Adrenal gland (tissue), 19 donors: ENCODE measurements at places on chromosomes 4 and X. TPM values are rescaled to one million over a fixed set of nuclear protein-coding genes. Genes with fewer than 3 reads are reported as not detected.
A peak's percentile ranks its signal among the peaks of the same experiment; 100 is the strongest.

DNA sequence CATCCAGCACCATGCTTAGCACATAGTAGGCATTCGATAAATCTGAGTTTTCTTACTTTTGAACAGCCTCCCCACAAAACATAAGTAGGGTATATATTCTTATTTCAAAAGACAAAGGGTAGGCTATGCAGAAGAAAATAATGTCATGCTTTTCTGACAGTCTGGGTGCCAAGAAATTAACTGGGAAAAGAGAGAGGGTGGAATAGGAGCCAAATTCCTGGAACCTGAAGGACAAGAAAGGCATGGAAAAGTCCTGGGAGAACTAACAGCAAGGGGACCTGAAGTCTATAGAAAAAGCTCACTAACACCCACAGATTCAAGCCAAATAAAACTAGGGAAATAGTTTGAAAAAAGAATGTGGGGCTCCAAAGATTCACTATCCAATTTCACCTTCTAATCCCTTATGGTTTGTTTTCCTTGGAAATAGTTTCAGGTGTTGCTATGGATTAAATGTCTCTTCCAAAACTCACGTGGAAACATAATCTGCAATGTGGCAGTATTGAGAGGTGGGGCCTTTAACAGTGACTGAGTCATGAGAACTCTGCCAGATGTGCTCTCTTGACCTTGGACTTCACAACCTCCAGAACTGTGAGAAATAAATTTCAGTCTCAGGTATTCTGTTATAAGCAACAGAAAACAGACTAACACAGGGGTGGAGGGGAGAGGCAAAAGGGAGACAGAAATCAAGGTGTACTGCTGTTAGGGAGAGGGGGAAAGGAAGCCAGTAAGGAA, 173.3 kb upstream of the ARHGEF9 start:
- H3K36me3 ChIP-seq: no peaks in the 10 kb centered on the region
- no peaks in the 10 kb centered on the region for H3K27me3 ChIP-seq
- H3K4me1 ChIP-seq: no peaks in the 10 kb centered on the region

- no peaks in the 10 kb centered on the region for H3K4me1 ChIP-seq
- no peak overlapping the region for H3K27ac ChIP-seq
- no peaks in the 10 kb centered on the region for H3K27me3 ChIP-seq
- no peaks in the 10 kb centered on the region for H3K36me3 ChIP-seq
- H3K4me3 ChIP-seq: no peak overlapping the region
- no peak for DNase-seq
Observed at GRCh38 chr4:164571593-164572390, 182.1 kb upstream of the SMIM31 start.

DNA sequence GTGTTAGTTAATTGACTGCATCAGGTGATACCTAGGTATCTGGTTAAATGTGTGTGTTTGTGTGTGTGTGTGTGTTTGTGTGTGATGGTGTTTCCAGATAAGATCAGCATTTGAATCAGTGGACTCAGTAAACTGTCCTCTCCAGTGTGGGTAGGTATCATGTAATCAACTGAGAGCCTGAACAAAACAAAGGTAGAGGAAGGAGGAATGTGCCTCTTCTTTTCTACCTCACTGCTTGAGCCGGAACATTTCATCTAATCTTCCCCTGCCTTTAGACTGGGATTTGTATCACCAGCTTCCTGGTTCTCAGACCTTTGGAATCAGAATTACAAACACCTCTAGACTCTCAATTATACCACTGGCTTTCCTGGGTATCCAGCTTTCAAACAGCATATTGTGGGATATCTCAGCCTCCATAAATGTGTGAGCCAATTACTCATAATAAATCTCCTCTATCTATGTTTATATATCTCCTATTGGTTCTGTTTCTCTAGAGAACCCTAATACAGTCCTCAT, 120.5 kb downstream of the TBCK start:
- no peak for DNase-seq
- H3K27ac ChIP-seq: no peak overlapping the region
- no peaks in the 10 kb centered on the region for H3K27me3 ChIP-seq
- H3K4me1 ChIP-seq: no peaks in the 10 kb centered on the region

DNA sequence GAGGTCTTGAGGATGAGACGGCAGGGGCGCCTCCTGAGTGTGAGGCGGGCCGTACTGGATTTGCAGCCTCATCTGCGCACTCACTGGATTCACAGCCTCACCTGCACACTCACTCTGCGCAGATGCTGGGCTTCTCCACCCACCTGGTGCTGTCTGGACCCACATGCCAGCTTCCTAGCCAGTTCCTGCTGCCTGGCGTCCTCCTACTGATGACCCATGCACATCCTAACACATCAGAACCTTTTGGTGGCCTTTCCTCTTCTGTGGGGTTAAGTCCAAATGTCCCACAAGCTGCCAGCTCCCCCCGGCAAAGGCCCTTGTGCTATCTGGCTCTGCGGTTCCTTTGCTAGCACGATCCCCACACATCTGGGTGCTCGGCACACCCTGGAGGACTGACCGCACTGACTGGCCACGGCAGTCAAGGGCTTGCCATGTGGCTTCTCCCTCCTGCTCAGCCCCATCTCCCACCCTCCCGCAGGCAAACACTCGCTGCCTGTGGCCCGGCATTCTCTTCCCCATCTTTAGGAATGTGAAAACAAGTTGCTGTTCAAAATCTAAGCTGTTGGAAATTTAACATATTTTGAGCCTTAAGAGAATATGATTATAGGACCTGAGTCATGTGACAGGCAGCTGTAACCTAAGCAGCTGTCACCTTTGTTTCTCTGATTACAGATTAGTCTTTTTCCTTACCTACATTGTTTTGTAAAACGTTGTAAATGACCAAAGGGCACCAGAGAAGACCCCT, 39.4 kb upstream of the AFAP1 start:
- no peaks in the 10 kb centered on the region for H3K36me3 ChIP-seq
- no peak overlapping the region for H3K27ac ChIP-seq
- H3K4me3 ChIP-seq: no peak overlapping the region
- no peaks in the 10 kb centered on the region for H3K27me3 ChIP-seq

DNA sequence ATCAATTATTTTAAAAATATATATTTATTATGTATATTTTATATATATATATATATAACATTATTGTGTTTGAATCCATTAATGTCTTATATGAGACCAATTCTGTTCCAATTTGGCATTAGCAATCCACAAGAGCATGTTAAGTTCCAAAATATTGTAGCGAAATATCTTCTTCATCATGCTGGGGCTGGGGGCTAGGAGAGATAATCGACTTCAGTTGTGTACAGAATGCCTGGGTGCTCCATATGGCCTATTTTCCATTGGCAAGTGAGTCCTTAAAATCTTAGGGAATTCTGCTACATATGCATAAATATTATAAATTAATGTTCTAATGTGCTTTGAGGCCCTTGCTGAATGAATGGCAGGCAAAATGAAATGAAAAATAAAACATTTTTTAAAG, 117.7 kb downstream of the PCDH7 start:
- no peak overlapping the region for H3K4me3 ChIP-seq
- H3K27ac ChIP-seq: no peak overlapping the region
- DNase-seq: no peak
- H3K36me3 ChIP-seq: no peaks in the 10 kb centered on the region

DNA sequence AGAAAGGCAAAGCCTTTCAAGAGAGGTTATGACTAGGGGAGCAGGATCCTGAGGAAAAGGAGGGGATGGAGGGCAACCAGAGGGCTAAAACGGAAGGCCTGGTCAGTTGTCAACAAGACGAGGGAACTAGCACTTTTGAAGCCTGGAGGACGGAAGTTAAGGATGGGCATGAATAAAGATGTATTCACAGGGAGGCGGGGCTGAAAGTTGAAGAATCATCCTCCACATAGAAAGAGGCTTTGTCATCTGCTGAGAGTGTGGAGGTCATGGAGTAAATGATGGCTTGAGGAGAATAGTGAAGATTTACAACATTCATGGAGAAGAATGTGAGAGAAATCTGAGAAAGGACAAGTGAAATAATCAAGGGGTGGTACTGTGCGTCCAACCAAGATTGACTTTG, 137.5 kb downstream of the MAGEB17 start:
- H3K4me3 ChIP-seq: no peak overlapping the region
- H3K4me1 ChIP-seq: no peaks in the 10 kb centered on the region
- DNase-seq: no peak
- H3K27ac ChIP-seq: no peak overlapping the region
- no peaks in the 10 kb centered on the region for H3K36me3 ChIP-seq

DNA sequence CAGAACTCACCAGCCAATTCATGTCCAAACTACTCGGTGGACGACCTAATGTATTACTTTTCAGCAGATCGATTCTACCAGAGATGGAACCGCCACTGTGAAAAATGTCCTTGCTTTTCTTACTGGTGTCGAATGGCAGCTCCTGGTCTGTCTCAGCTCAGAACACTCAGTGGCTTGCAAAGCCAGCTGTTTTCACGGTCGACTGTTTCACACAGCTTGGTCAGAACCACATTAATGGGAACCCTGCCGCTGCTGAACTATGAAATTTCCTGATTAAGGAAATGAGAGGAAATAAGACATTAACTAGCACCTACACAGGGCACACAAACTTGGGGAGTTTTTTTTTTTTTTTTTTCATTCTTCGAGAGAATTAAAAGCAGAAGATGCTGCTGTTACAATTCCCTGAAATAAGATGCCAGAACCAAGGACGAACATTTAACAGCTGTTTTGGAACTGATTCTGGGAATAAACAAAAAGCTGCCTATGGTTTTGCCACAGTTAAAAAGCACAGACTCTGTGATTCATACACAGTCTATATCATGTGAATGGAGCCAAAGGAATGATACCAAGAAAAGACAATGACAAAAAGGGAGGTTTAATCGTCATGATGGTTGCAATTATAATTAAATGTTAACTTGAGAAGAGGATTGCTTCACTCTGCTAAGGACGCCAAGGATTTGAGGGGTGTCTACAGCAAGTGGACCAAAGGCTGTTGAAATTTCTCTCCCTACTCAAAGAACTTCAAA, 31.3 kb downstream of the SUPT20HL2 start:
- no peak overlapping the region for H3K27ac ChIP-seq
- DNase-seq: no peak
- H3K27me3 ChIP-seq: peaks cover 34% of the 10 kb centered on the region
- no peaks in the 10 kb centered on the region for H3K36me3 ChIP-seq
- no peaks in the 10 kb centered on the region for H3K4me1 ChIP-seq

DNA sequence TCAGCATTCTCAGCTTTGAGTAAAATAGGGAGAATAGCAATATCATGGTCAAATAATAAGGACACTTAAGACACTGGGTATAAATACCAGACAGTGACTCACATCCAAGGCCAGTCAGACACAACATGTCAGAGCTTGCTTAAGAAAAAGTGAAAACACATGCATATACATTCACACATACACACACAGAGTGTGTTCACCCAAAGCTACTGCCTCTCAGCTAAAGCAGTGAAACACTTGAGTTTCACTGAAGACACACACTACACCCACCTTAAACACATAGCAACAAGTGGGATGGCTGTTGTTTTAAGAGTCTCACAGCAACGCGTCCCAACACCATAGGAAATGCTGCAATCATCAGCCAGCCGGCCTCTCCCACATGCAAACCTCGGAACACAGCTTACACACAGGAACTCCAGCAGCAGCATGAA, 14.4 kb downstream of the SHROOM4 start:
- no peak overlapping the region for H3K27ac ChIP-seq
- H3K4me1 ChIP-seq: no peaks in the 10 kb centered on the region
- no peak overlapping the region for H3K4me3 ChIP-seq
- no peaks in the 10 kb centered on the region for H3K36me3 ChIP-seq

- H3K4me1 ChIP-seq: no peaks in the 10 kb centered on the region
- no peak for DNase-seq
- H3K4me3 ChIP-seq: no peak overlapping the region
- no peaks in the 10 kb centered on the region for H3K36me3 ChIP-seq
Observed at GRCh38 chrX:110341189-110342035, 17.2 kb upstream of the RTL9 start.

DNA sequence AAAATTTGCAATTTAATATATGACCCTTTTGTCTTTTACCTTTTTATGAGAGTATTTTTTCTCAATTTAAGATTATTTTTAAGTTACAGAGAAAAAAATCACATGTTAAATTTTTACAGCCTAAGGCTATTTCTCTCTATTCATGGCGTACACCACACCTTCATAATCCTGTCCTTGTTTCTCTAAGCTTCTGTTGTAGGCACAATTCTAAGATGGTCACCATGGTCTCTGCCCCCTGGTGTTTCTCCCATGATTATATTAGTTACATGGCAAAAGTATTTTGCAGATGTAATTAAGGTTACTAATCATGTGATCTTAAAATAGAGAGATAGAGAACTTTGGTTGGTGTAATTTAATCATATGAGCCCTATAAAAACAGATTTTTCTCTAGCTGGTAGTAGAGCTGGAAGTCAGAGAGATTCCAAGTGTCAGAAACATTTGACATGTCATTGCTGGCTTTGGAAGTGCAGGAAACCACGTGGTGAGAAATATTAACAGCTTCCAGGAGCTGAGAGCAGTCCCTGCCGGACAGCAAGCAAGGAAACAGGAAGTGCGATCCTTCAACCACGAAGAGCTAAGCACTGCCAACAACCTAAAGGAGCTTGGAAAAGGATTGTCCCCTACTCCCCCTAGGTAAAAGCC, 89.8 kb downstream of the EIF4E start:
- H3K27me3 ChIP-seq: no peaks in the 10 kb centered on the region
- no peak overlapping the region for H3K4me3 ChIP-seq
- DNase-seq: peak; percentile 21
- no peaks in the 10 kb centered on the region for H3K36me3 ChIP-seq
- no peak overlapping the region for H3K27ac ChIP-seq
- H3K4me1 ChIP-seq: no peaks in the 10 kb centered on the region

DNA sequence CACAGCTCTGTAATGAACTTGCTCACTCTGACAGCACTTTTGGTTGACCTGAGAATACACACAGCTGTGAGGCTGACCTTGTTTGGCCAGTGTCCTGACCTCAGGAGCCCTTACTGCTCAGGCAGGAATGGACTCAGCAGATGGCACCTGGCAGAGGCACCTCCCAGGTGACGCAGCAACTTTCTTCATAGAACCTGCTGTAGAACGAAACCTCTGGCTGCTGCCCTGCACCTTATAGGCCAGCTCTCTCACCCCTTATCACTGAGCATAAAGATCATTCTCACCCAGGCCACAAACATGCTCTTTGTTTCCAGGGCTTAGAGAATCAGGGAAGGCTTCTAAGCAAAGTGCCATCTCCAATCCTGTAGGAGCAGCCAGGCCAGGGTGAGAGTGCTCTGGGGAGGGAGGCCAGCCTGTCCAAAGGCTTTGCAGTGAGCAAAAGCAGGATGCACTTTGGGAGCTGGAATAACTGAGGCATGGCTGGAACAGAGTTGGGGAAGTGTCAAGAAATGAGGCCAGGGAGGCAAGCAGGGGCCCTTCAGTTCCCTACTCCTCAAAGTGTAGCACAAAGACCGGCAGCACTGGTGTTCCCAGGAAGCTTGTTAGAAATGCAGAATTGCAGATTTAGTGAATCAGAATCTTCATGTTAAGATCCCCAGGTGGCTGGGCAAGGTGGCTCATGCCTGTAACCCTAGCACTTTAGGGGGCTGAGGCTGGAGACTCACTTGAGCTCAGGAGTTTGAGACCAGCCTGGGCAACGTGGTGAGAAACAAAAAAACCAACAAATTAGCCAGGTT, 13.3 kb upstream of the CENPU start:
- no peaks in the 10 kb centered on the region for H3K4me1 ChIP-seq
- no peak overlapping the region for H3K4me3 ChIP-seq
- H3K27ac ChIP-seq: no peak overlapping the region
- no peaks in the 10 kb centered on the region for H3K36me3 ChIP-seq

The NR0B1 gene
- 44.4 TPM for total RNA-seq

The GIMD1 gene
- total RNA-seq: not detected

The NMU gene
- total RNA-seq: not detected

The PORCN gene
- total RNA-seq: 55.7 TPM

The HS3ST1 gene
- 1.0 TPM for total RNA-seq

The TBX22 gene
- not detected for total RNA-seq

The HTR2C gene
- not detected for total RNA-seq
